ENCODE measurements at places on chromosomes 3 and 15.
A peak's percentile ranks its signal among the peaks of the same experiment; 100 is the strongest.

- no peak for DNase-seq
Observed at GRCh38 chr3:112000367-112000771, 1.6 kb downstream of the TAGLN3 start.

DNA sequence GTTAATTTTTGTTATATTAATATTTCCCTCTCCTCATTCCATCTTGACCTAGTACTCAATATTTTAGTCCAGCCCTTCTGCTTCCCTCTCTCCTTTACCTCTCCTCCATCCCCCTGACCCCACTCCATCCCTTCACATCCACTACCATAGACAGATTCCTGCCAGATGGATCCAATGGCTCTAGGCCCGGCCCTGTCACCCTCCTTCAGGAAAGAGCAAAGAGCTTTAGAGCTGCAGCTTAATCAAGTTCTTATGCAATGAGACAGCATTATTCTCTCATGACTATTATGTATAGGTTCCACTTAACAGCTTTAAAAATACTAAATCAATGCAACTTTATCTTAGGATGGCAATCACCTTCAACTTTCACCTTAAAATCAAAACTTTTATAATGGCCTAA lies 200.7 kb upstream of the TTC14 start:
- DNase-seq = no peak

- DNase-seq = no peak
Observed at GRCh38 chr3:66933233-66933632, 64.9 kb upstream of the KBTBD8 start.

- no peak for DNase-seq
Observed at GRCh38 chr3:25297667-25298585, 130.1 kb upstream of the RARB start.

- DNase-seq = peak; percentile 55
Observed at GRCh38 chr3:106206146-106206545, 337.3 kb upstream of the CBLB start.

- no peak for DNase-seq
Observed at GRCh38 chr15:63327648-63328421, 50.4 kb downstream of the APH1B start.

All from right hindlimb (tissue), 1 donor.